ENCODE measurements at places on chromosomes 6 and 20. TPM values are rescaled to one million over a fixed set of nuclear protein-coding genes. Genes with fewer than 3 reads are reported as not detected.

Gene GRM1
- polyA plus RNA-seq: 8.6 TPM

Gene SLPI
- polyA plus RNA-seq: 8.7 TPM

Gene AK9
- polyA plus RNA-seq: 15.0 TPM

DNA sequence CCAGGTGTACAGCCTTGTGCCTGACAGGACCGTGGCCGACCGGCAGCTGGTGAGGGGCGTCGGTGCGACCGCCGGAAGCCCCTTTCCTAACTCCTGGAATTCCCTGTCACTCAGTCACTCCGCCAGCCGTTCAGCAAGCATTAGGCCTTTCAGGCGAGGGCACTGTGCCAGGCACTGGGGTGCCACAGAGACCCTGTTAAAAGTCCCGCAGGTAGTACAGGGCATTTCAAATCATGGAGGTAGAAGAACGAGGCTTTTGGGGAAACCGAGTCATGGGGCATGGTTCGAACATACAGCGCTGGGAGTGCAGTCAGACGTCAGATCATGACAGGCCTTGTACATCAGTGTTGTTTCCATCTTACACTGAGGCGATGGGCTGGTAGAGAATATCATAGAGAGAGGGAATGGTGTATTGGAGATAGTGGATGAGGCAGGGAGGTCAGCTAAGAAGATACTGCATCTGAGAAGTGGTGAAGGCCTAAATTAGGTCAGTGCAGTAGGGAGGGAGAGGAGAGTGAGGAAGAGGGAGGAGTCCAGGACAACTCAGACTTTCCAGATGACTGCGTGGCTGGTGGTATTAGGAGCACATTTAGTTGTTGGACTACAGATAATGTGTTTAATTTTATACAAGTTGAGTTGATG, 892 bp upstream of the DXO start:
- no peaks in the 10 kb centered on the region for H3K27me3 ChIP-seq
- H3K4me1 ChIP-seq: peaks cover 30% of the 10 kb centered on the region
- no peak for DNase-seq
- H3K4me3 ChIP-seq: peak overlapping the region; percentile 99

DNA sequence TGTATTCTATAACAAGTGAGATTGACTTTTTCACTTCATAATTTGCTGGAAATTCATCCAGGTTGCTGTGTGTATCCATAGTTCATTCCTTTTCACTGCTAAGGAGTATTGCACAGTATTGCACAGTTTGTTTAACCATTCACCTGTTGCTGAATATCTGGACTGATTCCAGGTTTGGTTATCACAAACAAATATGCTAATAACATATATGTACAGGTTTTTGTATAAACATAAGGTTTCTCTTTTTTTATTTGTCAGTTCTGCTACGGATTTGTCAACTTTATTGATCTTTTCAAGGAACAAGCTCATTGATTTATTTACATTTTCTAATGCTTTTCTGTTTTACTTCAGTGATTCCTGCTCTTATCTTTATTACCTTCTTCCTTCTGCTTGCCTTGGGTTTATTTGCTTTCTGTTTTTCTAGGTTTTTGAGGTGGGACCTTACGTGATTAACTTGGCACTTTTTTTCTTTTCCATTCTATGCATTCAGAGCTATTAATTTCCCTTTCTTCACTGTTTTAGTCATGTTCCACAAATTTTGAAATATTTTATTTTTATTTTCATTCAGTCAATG, 117.0 kb upstream of the OGFRL1 start:
- no peaks in the 10 kb centered on the region for H3K4me1 ChIP-seq
- no peak overlapping the region for H3K4me3 ChIP-seq
- no peaks in the 10 kb centered on the region for H3K27me3 ChIP-seq
- H3K36me3 ChIP-seq: no peaks in the 10 kb centered on the region
- no peak for DNase-seq
- H3K27ac ChIP-seq: no peak overlapping the region

- peaks cover 4% of the 10 kb centered on the region for H3K36me3 ChIP-seq
- H3K4me3 ChIP-seq: no peak overlapping the region
- DNase-seq: no peak
- no peaks in the 10 kb centered on the region for H3K4me1 ChIP-seq
- H3K27ac ChIP-seq: no peak overlapping the region
- H3K27me3 ChIP-seq: no peaks in the 10 kb centered on the region
Observed at GRCh38 chr20:38844963-38845362, 39.5 kb downstream of the PPP1R16B start.

- H3K4me3 ChIP-seq: no peak overlapping the region
- H3K27me3 ChIP-seq: no peaks in the 10 kb centered on the region
- peaks cover 3% of the 10 kb centered on the region for H3K4me1 ChIP-seq
- H3K36me3 ChIP-seq: no peaks in the 10 kb centered on the region
- DNase-seq: no peak
Observed at GRCh38 chr6:14573703-14574290, 456.2 kb downstream of the CD83 start.

DNA sequence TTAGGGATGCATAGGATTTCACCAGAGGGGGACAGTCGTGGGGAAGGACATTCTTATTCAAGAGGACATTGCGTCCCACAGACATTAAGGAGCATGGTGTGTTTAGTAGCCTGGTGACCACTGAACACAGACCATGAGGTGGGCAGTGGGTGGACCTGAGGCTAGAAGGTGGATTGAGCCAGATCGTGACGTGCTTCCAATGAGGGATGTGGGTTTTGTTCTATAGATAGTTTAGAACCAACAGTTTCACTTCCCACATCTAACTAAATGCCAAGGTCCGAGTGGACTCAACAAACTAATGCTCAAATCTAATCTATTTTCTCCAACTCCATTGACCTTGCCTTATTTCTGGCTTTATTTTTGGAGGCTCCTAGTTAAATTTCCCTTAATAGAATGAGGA, 58.5 kb downstream of the OGFRL1 start:
- no peak overlapping the region for H3K4me3 ChIP-seq
- no peaks in the 10 kb centered on the region for H3K27me3 ChIP-seq
- no peaks in the 10 kb centered on the region for H3K4me1 ChIP-seq

Gene PRPH2
- 7.3 TPM for polyA plus RNA-seq

DNA sequence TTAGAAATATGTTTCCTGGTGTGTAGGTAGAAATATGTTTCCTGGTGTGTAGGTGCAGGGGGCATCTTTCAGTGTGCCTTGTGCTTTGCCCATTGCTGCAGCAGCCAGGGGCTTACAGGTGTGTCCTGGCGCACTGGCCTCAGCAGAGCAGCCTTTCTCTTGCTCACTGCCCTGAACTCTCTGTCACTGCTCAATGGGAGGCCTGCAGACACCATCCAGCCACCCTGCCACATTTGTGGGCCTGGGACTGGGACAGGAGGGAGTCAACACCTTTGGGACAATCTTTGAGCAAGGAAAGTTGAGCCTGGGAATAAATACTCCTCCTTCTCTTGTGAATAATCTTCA, 62.4 kb upstream of the RBM24 start:
- no peak overlapping the region for H3K4me3 ChIP-seq
- DNase-seq: no peak
- no peaks in the 10 kb centered on the region for H3K36me3 ChIP-seq
- H3K27ac ChIP-seq: no peak overlapping the region

DNA sequence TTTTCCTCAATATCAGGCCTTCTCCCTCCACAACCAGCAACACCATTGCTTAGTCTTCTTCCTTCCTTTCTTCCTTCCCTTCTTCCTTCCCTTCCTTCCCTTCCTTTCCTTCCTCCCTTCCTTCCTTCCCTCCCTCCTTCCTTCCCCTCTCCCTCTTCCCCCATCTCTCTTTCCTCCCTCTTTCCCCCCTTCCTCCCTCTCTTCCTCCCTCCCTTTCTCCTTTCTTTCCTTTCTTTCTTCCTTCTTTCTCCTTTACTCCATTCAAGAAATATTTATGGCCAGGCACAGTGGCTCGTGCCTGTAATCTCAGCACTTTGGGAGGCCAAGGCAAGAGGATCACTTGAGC, 66.4 kb upstream of the SIRPA start:
- H3K27ac ChIP-seq: peak overlapping the region; percentile 81
- no peak overlapping the region for H3K4me3 ChIP-seq
- H3K27me3 ChIP-seq: peaks cover 6% of the 10 kb centered on the region
- H3K4me1 ChIP-seq: peaks cover 47% of the 10 kb centered on the region
- no peaks in the 10 kb centered on the region for H3K36me3 ChIP-seq
- no peak for DNase-seq

DNA sequence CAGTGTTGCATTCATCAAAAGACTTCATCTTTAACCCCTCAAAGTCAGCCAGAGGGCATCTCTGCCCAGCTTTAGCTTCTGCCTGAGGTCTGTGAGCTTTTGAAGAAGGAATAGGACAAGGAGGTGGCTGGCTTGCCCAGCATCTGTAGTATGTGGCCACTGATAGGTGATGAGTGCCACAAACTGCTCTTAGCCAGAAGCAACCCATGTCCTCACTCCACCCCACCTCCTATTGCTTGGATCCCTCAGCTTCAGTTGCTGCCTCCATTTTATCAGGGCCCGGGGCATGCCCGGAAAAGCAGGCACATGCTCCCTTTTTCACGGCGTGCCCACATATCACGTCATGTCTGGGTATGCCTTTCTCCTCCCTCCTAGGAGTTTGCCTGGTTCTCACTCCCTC, 11.9 kb upstream of the EFCAB8 start:
- H3K36me3 ChIP-seq: peaks cover 30% of the 10 kb centered on the region
- no peak for DNase-seq
- H3K4me1 ChIP-seq: no peaks in the 10 kb centered on the region
- H3K4me3 ChIP-seq: no peak overlapping the region
- H3K27ac ChIP-seq: no peak overlapping the region

Gene SEMG1
- polyA plus RNA-seq: not detected

DNA sequence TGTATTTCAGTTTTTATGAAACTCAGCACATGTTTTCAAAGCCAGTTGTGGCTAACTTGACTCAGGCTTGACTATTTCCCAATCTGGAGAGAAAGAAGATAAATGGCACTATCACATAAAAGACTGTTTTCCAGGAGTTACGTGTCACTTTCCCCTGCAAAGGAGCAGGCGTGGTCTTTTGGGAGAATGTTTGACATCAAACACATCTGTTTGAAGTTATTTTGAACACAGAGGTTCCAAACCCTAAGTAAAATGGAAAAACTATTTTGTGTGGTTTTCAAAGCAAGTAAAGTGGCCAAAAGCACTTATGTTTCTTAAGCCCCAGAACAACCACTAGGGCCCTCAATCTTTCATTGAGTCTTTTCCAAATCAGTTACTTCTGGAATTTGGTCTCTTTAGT, 89.7 kb downstream of the FOXF2 start:
- no peaks in the 10 kb centered on the region for H3K27me3 ChIP-seq
- H3K4me1 ChIP-seq: no peaks in the 10 kb centered on the region

DNA sequence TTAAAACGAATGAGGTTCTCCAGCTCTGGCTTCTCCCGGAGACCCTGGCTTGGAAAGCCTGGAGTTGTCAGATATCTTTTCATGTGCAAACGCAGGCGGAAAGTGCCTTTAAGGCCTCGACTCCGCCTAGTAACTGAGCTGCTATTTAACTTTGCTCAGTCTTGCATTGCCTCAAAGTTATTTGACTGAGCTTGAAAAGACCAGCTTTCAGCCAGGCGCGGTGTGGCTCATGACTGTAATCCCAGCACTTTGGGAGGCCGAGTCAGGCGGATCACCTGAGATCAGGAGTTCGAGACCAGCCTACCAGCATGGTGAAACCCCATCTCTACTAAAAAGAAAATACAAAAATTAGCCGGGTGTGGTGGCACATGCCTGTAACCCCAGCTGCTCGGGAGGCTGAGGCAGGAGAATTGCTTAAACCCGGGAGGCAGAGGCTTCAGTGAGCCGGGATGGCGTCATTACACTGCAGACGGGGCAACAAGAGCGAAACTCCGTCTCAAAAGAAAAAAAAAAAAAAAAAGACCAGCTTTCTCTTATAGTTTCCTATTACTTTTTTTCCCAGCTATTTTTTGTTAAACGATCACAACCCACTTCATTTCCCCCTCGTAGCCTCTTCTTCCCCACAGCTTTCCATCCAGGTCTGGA, 1.9 kb downstream of the GCNT2 start:
- H3K4me3 ChIP-seq: no peak overlapping the region
- H3K27me3 ChIP-seq: no peaks in the 10 kb centered on the region
- no peaks in the 10 kb centered on the region for H3K36me3 ChIP-seq
- DNase-seq: no peak

DNA sequence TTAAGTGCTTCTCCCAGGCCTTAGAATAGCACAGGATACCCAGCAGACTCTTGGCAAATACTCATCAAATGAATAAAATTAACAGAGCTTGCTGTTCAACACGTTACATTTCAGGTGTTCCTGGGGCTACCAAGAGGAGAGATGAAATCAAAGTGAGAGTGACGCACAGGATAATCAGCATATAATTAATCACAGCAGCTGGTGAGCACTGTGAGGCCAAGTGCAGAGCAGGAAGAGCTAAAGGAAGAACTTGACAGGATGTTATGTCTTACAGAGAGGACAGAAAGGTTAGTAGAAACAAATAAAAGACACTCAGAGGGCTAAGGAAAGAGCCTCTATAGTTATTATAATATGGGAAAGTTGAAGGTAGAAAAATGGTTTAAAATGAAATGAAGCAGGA, 8.8 kb downstream of the PPIL1 start:
- H3K4me3 ChIP-seq: no peak overlapping the region
- peaks cover 26% of the 10 kb centered on the region for H3K36me3 ChIP-seq
- H3K27me3 ChIP-seq: no peaks in the 10 kb centered on the region
- H3K4me1 ChIP-seq: peaks cover 4% of the 10 kb centered on the region
- no peak for DNase-seq

DNA sequence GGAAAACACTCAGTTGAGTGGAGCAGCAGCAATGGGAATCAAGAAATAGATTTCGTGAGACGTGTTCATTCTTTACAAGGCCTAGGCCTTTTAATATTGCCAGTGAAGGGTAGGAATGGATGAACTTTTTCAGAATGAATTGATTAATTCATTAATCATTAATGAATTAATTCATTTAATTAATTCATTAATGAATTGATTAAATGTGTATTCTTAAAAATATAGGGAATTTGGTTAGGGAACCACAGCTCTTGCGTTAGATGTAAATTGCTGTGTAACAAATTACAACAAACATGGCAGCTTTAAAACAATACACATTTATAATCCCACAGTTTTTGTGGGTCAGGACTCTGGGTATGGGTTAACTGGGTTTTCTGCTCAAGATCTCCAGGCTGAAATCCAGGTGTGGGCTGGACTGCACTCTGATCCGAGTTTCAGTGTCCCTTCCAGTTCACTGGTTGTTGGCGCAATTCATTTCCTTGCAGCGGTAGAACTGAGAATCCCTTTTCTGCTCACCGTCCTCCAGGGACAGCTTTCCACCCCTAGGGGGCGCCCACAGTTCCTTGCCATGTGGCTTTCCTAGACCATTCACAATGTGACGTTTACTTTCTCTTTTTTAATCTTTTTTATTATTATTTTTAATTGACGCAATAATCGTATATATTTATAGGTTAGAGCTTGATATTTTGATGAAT, 32.8 kb upstream of the BCAS1 start:
- DNase-seq: no peak
- H3K36me3 ChIP-seq: no peaks in the 10 kb centered on the region
- no peak overlapping the region for H3K4me3 ChIP-seq
- H3K27ac ChIP-seq: no peak overlapping the region
- H3K4me1 ChIP-seq: no peaks in the 10 kb centered on the region
- H3K27me3 ChIP-seq: no peaks in the 10 kb centered on the region

GRCh38 chr6:7269816-7270215, 43.2 kb downstream of the SSR1 start:
- peaks cover 5% of the 10 kb centered on the region for H3K4me1 ChIP-seq
- H3K27ac ChIP-seq: no peak overlapping the region
- no peaks in the 10 kb centered on the region for H3K27me3 ChIP-seq
- peaks cover 8% of the 10 kb centered on the region for H3K36me3 ChIP-seq
- DNase-seq: no peak

Data from spinal cord (tissue), 10 donors.